NCI-H1048 (cell line): ENCODE measurements at places on chromosomes 12 and 14.

DNA sequence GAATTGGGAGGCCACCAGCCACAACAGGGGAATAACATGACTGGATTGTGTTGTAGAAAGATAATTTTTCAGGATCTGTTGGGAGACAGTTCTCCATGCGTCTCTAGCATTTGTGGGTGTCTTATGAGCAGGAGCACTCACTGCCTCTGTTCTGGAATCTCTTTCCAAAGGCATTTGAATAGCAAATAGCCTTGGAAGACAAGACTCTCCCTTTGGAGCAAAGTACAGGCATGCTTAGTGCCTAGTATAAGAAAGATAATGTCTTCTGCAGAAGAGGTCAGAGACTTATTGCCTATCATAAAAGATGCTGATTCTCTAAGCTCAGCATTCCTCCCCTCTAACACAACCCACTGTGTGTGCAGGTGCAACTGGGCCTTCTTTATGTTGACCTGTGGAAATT is 58.3 kb downstream of the VCPKMT start:
- no peak for DNase-seq

- no peak for DNase-seq
These were observed 12.3 kb downstream of the CLEC2B start for GRCh38 chr12:9856894-9857293.

- no peak for DNase-seq
These were observed 365.6 kb downstream of the BCL11B start for GRCh38 chr14:98906123-98906995.

- DNase-seq = no peak
These were observed 101.2 kb upstream of the STXBP6 start for GRCh38 chr14:25150934-25151790.

DNA sequence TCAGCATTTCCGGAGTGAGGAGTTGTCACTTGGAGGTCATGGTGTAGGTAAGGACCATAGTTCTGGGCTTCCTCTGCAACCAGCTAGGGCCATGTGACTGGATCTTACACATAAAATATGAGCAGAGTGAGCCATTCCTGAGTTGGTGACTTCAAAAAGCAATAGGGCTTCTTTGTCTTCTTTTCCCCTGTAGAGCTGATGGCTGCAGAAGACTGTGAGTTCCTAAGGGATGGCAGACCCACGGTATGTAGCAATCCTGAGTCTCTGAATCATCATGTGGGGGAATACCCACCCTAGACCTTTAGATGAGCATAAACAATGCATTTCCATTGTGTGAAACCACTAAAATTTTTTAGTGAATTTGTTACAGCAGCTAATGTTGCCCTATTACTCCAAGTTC is 151.1 kb upstream of the TBX3 start:
- no peak for DNase-seq

DNA sequence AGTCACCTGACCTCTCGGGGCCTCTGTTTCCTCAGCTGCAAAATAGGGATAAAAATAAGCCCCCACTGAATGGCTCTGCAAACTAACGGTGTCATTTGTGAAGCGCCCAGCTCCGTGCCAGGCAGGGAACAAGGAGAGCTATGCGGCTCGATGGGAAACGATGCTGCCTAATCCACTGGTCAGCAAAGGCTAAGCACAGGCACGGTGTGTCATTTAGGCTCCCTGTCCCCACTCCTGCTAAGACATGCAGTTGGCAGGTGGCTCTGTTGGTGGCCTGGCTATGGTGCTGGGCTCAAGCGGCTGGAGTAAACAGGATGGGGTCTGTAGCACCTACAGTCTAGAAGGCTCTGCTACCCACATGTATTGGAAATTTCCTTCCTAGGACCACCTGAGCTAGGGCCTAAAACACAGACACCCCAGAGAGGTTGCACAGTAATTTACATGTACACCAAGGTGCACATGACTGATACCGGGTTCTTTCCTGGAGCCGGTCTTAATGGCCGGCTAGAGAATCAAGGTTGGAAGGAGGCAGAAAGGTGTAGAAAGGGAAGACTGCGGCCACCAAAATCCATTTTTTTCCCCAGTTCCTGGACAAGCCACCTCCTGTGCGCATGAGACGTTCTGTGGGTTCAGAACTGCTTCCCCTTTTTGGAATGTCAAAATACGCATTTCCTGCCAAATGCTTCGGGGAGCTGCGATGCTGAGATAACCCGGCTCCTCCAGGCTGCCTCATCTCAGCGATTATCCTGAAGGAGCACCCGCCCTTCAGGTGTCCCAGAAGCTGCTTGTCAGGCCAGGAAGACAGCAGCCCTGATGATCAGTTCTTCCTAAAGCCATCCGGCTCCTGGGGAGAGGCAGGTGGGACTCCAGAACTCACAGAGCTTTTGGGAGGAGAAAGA is 1.0 kb downstream of the CACNA2D4 start:
- DNase-seq = no peak

GRCh38 chr12:131643631-131644452 is 67.0 kb upstream of the SFSWAP start:
- DNase-seq = no peak
